Bone marrow (tissue), 2 donors: ENCODE measurements at places on chromosomes 3 and 15.

DNA sequence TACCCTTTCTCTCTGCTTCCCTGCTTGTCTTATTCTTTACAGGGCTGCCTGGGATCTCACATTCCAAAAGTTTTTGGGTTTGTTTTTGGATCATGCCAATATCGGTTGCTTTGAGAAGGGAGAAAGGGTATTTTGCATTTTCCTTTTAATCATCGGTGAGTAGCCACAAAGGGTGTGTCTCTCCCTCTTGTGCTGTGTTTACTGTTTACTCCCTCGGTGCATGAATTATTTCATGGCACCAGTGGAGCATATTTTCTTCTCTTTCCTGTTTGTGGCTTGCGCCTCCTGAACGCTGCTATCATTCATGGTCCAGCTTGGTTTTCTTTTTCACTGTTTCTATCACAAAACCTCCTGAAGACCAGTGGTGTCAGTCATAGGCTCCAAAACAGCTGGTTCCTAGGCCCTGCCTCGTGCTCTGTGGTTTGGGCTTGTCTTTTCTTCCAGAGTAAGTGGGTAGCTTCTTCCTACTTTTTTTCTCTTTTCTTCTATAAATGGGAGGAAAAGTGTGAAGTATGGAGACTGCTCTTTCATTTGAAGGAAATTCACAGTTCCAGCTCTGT, 54.9 kb downstream of the IGF1R start:
- DNase-seq: no peak

DNA sequence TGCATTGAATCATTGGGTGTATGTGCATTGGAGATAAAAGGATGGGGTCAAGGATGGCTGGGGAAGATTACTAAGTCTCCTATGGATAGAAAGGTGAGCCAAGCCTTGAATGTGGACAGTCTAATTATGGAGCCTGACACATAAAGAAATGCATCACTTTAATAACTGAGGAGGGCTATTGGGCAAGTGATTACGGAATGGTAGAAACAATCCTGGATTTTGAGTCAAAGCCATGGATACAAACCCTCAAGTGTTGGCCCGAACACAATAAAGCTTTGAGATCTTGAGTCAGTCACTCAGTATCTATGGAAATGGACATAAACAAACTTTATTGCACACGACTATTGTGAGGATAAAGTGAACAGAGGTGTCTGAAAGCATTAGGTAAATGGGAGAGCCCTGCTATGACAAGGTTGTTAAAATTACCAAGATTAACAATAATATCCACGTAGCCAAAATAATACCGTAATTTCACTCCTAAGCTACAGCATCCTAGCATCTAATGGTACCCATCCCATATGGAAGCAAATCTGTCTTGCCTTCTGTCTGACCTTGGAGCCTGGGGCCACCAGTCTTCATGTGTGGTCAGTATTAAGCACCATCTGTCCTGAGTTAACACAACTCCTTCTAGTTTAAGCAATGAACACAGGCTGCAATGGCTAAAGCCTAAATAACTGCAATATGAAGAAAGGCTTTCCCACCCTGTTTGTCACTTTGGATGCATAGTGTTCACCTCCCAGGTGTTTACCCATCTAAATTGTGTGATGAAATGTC, 136.9 kb upstream of the PRICKLE2 start:
- no peak for DNase-seq

DNA sequence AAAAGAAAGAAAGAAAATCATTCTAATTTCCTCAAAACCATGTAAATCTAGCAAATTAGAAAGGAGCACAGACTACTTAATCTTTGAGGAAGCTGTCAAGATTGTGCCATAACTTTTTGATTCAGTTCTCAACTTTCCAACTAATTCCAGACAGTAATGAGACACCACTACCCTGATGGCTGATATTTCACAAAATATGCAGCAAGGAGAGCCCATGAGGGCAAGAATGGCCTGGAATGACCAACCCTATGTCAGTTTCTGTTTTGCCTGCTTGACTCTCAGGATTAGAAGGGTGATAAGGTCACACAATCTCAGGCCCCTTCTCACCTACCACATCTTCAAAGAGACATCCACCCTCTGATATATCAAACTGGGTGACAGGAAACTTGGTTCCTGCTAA, 134.7 kb downstream of the MAGI1 start:
- DNase-seq: no peak

GRCh38 chr15:46343196-46343935, 708.5 kb downstream of the SQOR start:
- no peak for DNase-seq

GRCh38 chr15:23529891-23530290, 35.6 kb upstream of the MKRN3 start:
- DNase-seq: no peak

DNA sequence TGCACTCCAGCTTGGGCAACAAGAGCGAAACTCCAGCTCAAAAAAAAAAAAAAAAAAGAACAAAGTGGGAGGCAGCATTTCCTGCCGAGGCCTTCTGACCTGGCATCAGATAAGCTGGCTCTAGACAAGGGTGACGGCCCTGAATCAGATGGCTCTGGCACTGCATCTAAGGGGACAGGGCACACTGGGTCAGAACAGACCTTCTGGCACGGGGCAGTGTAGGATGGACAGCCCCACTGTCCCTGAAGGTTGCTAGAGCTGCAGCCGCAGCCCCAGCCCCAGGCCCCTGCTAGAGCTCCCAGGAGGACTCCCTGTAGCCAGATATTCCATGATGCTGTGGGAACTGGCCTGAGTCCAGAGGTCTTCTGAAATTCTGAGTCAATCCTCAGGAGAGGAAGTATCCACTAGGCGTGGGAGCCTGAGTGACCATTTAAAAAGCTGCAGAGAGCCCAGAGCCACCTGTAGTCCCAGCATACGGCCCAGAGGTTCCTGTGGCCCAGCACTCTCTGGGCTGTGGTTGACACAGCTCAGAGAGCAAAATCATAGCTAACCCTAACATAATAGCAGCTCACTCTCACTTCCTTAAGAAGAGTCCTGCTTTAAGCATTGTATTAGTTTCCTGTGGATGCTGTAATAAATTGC, 69.2 kb upstream of the MFGE8 start:
- DNase-seq: no peak

DNA sequence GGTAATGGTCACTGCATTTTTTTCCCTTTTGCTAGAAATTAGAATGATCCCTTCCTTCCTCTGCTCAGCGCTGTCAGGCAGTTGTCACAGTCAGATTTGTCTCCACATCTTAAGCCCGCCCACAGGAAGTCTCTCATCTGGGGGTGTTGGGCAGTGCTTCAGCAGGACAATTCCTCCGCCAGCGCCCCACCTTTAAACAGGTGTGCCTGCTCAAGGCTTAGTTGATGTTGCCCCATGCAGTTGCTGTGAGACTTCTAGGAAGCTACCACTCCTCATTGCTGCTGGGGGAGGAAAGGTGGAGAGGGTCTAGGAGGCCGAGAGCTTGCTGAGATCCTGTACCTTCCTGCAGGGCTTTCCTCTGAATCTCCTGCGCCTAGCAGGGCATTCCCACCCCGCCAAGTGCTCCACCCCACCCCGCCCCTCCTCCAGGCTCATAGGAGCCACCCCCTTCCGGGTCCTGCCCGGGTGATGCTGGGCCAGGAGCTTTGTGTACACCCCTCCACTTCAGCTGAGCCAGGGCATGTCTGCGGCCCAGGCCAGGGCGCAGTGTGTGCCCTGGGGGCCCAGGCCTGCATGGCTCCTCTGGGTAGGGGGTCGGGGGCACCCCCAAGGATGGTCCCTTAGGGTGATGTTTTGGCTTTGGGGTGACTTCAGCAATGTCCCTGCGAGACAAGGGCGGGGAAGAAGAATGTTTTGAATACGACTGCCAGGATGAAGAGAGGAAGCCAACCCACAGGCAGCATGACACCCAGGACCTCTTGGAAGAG, 68.7 kb downstream of the TRAK1 start:
- no peak for DNase-seq

GRCh38 chr3:132145833-132146232, 111.0 kb upstream of the CPNE4 start:
- no peak for DNase-seq

DNA sequence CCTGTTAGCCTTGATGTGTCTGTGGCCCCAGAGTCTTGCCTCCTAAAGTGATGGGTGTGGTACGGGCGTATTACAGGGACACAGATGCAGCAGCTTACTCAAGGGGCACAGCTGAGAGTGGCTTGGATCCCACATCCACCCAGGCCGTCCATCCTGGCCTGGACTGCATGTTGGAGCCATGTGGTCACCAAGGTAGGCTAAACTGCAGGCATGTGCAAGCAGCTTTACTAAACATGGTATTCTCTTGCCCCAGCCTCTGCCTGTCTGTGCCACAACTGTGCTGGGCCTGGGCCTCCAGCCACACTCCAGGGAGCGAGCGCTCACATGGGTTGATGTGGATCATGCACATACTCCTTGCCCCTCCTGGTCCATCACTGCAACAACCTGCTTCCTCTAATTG, 6.1 kb upstream of the GPR62 start:
- DNase-seq: no peak

DNA sequence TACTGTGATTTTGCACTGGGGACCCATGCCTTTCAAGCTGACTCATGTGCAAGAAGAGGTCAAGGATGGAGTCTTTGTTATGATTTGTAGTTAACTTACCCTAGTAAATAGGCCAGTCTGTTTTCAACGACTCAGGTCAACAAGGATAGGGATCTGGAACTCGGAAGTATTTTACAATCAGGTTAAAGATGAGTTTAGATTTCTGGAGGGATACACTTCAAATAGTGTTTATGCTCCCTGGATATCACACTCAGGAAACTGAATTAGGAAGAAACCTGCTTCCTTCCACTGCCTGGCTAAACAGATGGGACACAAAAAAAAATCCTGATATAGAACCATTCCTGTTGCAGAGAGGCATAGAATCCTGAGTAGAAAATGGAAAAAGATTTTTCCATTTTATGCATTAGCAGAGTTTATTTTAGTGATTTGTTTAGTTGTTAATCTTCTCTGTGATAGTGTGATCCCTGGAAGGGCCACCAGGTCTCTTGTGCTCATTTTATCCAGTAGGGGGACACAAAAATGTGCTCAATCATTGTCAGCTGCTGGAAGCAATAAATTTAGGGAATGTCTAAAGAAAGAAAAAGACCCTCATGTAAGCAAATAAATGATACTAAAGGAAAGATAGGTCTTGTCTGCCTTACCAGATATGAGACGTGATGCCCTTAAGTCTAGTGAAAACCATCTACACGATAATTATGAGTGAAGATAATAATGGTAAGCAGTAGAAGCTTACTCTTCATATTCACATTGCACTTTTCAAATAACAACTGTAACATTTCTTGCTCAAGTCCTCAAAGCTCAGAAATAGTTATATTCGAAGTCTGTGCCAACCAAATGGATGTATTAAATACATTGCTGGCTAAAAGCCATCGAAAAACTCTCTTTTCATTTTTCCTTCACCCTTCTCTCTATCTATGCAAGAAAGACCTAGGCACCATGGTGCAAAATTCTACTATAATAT, 452.1 kb upstream of the KCNMB2 start:
- no peak for DNase-seq

DNA sequence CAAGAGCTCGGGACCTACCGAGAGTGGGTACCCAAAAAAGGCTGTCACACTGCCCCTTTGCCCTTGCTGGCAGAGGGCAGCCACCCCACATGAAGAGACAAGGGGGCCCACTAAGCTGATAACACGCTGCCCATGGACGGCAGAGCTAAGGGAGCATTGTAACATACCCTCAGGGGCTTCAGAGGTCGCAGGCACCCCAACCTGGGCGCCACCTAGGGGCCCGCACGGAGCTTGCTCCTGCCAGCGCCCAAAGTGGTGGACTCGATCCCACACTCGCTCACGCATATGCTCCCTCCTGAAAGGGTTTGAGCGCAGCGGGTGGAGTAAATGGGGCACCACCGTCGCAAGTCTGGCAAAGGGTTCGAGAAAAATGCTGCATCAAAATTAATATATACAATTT, 975.4 kb downstream of the ZPLD1 start:
- no peak for DNase-seq

GRCh38 chr3:151268267-151269235, 9.8 kb downstream of the P2RY14 start:
- no peak for DNase-seq

DNA sequence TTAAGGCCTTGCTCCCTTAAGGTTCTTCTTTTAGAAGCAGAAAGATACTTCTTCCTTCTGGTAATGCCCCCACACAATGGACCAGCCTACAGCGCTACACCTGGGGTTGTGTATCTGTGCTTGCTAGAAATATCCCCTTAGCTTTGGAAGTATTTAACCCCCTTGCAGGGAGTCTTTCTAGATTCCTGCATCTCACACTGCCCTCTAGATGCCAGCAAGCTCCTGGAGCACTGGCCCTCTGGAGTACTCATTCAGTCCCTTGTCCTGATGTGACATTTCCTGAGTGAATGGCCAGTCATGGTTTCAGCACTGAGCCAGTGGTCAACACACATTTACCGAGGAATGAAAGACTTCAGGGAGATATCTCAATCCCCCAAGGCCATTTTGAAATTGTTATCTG, 30.4 kb upstream of the RBP2 start:
- DNase-seq: no peak

- no peak for DNase-seq
These were observed 4.2 kb upstream of the FAM131A start for GRCh38 chr3:184333190-184333589.

GRCh38 chr15:43517354-43518196, at the start of gene MAP1A:
Gene MAP1A, plus strand, starts transcription at chr15:43517608. Its CDS starts 3,866 bp downstream, at chr15:43521474.
- DNase-seq: no peak

- no peak for DNase-seq
These were observed 413.6 kb upstream of the ADAMTS9 start for GRCh38 chr3:65101450-65101849.

- DNase-seq: no peak
These were observed 70.8 kb downstream of the AKAP13 start for GRCh38 chr15:85451099-85451700.
